ENCODE measurements at places on chromosomes 11 and 22.

DNA sequence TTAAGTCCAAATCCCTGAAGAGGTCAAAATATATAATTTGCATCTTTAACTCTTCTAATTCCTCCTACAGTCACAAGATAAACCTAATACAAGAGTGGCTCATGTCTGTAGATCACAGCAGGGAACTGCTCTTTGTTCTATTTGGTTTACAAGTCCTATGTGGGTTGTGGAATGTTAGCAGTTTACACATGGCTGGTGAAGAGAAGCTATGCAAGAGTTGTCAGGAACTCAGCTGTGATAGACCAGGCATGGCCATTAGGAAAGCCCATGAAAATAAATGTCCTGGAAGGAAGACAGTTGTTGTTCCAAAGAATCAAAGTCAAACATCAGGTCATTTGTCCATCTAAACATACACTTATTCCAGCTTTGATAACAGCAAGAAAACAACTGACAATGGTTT, 312.4 kb upstream of the PITPNB start:
- DNase-seq = peak; percentile 38

- no peak for DNase-seq
These were observed 153.0 kb upstream of the PITPNB start for GRCh38 chr22:28072066-28072465.

- no peak for DNase-seq
These were observed 404.8 kb upstream of the FAT3 start for GRCh38 chr11:91819777-91820176.

GRCh38 chr11:122803716-122804115, 34.6 kb upstream of the CRTAM start:
- DNase-seq = no peak

GRCh38 chr11:59760771-59761170, 5.6 kb downstream of the STX3 start:
- no peak for DNase-seq

- DNase-seq = no peak
These were observed 8.0 kb upstream of the PRR33 start for GRCh38 chr11:1899686-1900085.

- no peak for DNase-seq
These were observed 7.9 kb downstream of the CD82 start for GRCh38 chr11:44573333-44573732.

- DNase-seq = no peak
These were observed 92.5 kb upstream of the PRDM11 start for GRCh38 chr11:45053736-45054446.
